ENCODE measurements at places on chromosomes 6 and 20. TPM values are rescaled to one million over a fixed set of nuclear protein-coding genes. Genes with fewer than 3 reads are reported as not detected.

The GNMT gene
- 0.07 TPM for polyA plus RNA-seq

The DSP gene
- polyA plus RNA-seq: 3.6 TPM

The HRH3 gene
- not detected for polyA plus RNA-seq

The RRP36 gene
- polyA plus RNA-seq: 54.0 TPM

The BMP7 gene
- polyA plus RNA-seq: not detected

The CD93 gene
- 0.02 TPM for polyA plus RNA-seq

All from AG04450 (cell line).